GOT3 (cell line): ENCODE measurements at places on chromosomes 12 and 14.
A peak's percentile ranks its signal among the peaks of the same experiment; 100 is the strongest.

GRCh38 chr14:104390221-104390931 is 189.2 kb upstream of the C14orf180 start:
- DNase-seq: no peak

- no peak for DNase-seq
Measured at GRCh38 chr14:81990312-81990761, 456.7 kb upstream of the SEL1L start.

GRCh38 chr14:63174760-63175191 is 29.5 kb upstream of the RHOJ start:
- no peak for DNase-seq

DNA sequence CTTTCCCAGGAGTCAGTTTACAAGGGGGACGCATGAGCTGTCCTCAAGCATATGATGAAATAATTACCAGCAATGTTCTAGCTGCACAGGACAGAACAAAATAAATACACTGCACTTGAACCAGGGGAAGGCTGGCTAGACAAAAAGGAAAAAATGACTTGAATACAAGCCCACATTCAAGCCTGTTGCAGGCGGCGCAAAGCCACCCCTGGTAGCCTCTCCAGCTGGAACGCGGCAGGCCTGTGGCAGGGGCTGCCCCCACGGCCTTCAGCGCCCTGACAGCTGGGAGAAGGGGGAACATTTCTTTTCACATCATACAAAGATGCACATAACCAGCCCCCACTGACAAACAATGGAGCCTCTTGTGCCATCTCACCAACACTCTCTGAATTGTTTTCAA is 57.1 kb downstream of the TRAFD1 start:
- DNase-seq: no peak

- no peak for DNase-seq
Measured at GRCh38 chr12:76583301-76583700, 23.7 kb upstream of the OSBPL8 start.

DNA sequence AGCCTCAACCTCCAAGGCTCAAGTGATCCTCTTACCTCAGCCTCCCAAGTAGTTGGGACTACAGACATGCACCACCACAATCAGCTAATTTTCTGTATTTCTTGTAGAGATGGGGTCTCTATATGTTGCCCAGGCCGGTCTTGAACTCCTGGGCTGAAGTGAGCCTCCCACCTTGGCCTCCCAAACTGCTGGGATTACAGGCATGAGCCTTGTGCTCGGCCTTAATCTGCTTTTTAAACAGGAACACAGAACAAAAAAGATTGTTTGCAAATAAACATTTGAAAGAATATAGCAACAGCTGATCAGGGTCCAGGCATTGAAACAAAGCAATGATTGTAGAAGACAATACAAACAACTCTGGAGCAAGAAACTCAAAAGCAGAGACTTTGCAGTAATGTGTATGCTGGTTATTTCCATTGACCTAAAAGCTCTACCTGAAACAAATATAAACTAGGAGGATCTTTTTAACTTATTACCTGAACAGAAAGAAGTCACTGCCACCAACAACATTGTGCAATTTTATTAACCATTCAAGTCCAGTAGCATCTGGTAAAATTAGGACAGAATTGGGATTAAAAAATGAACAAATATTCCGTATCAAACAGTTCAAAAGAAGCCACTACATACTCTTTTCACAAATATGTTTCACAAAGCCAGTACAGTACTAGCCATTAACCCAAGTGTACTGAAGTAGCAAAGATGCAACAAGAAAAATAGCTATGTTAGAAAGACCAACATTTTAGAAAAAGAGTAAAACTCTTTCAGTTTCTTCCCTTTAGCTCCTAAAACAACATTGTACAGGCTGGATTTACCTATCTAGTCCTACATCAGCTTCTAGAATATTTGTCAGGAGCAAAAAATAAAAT is 14.2 kb downstream of the AMN1 start:
- no peak for DNase-seq

DNA sequence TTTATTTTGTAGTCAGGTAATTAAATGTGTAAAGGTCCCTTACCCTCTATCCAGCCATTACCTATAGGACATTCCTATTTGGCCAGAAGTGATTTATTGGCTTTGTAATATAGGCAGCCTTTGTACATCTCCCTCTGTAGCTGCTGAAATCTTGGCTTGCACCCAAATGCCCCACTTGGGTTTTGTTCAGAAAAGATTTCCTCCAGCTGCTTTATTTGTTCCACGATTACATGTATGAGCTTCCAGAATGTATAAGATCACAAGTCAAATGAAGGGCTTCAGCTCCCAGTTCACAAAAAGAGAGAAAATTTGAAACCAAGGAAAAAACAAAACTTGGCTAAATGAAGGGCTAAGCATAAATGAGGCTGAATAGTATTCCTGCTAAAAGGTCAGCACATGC is 103.4 kb downstream of the EFCAB11 start:
- DNase-seq: no peak

- no peak for DNase-seq
Measured at GRCh38 chr14:78440356-78440894, 270.3 kb downstream of the NRXN3 start.

DNA sequence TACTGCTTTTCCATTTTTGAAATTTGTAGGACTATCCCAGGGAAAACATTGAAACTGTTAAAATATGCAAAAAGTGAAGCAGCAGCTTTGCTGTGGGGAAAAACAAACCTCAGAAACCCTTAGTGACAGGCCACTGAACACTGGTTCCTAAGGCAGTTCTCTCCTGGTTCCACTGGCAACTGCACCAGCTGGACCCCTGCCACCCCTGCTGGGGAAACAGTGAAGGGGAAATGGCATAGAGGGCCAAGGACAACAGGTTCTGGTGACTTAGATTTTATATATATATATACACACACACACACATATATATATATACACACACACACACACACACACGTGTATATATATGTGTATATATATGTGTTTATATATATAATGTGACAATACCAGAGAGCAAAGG is 16.2 kb upstream of the KRT7 start:
- DNase-seq: no peak

- DNase-seq: no peak
Measured at GRCh38 chr14:50229681-50230080, 1.7 kb downstream of the SOS2 start.

- DNase-seq: peak; percentile 38
Measured at GRCh38 chr12:2958432-2959191, 585 bp upstream of the TEAD4 start.

DNA sequence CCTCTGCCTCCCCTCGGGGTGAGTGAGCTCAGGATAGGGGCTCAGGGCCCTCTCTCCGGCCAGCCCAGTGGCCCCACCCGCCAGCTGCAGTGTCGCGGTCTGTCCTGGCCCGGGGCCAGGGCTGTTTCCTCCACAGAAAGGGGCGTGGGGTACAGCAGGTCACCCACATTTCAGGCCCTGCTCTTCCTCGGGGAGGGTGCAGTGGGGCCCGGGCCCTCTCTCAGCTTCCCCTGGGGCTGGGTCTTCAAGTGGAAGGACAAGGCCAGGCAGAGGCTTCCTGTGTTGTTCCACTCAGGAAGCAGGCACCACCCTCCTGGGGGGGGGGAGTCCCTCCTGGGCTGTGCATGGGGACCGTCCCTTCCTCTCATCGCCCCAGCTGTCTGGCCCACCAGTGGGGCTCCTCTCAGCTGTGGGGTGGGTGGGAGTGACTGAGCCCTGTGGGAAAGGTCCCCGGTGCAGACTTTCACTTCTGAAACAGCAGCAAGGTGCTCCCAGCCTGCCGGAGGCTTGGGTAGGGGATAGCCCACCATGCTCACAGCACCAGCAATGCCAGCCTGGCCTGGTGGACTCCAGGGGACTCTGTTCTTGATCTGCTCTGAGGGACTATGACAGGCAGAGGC is 3.7 kb downstream of the GPR132 start:
- DNase-seq: no peak

GRCh38 chr14:88535149-88535548 is 19.7 kb downstream of the PTPN21 start:
- DNase-seq: no peak

DNA sequence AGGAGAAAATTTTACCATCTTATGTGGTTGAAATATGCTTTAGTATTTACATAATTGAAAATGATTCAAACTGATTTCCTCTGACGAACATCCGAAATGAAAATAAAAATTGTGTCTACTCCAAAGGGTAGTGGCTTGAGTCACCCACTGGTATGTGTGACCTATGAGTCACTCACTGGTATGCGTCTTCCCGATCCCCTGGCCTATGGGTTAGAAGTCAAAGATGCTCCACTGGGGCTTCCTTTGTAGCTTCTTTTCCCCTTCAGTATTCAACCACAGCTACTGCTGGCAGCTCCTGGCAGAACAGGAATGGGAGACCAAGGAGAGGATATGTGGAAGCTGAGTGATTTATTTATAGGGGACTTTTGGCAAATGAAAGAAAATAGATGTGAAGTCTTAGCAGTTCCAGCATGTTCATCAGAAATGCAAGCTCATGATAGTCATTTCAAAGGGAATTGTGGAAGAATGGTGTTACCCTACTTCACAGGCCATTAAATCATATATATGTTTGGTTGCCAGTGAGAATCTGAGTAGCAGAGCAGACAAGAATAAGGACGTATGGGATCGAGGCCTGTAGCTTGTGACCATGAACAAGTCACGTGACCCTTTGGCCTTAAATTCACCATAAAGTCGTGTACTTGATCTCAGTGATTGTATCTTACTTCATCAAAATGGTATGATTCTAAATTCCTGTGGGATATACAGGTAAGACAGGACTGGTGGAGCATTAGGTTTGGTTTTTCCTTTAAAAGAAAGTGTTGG is 108.3 kb downstream of the CRADD start:
- DNase-seq: no peak

DNA sequence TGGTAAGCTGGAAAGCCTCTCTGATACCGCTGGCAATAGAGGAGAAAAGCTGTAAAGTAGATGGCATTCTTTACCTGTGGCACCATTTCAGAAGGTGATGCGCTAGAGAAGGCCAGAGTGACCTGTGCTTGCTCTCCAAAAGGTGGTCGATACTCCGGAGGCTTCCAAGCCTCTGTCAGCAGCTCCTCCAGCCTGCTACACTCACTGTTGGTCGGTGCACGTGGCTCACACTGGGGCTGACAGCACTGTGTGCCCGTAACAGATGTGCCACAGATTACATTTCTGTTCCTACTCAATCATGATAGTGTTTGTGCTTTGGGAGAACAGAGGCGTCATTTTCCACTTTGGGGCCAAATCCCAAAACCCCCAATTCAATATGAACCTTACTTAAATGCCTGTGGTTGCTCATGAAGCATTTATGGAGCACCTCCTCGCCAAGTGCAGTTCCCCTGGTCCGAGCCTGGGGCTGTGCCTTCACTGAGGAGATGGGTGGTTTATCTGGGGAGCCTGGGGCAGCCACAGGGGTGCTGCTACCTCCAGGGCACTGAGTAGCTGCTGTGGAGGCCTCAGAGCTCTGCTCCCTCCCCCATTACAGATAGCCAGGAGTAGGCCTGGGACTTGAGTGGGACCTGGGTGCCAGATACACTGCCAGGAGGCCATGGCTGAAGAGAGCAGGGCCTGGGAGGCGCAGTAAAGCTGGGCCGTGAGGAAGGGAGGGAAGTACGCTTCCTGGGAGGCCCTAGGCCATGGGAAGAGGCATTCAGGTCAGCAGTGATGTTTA is 26.8 kb downstream of the CCNK start:
- no peak for DNase-seq

GRCh38 chr14:68089146-68089731 is 269.7 kb downstream of the RAD51B start:
- no peak for DNase-seq

GRCh38 chr12:6626654-6627283 is 9.0 kb downstream of the LPAR5 start:
- DNase-seq: no peak

GRCh38 chr12:6104027-6104426 is 20.4 kb downstream of the VWF start:
- no peak for DNase-seq

- no peak for DNase-seq
Measured at GRCh38 chr14:64865109-64865508, 14.6 kb downstream of the SPTB start.

- no peak for DNase-seq
Measured at GRCh38 chr12:64526859-64527258, 74.9 kb downstream of the TBK1 start.

GRCh38 chr14:85090681-85091080 is 439.3 kb upstream of the FLRT2 start:
- no peak for DNase-seq

- DNase-seq: no peak
Measured at GRCh38 chr14:57533214-57533613, 39.6 kb upstream of the CCDC198 start.

- DNase-seq: no peak
Measured at GRCh38 chr12:1540690-1541089, 53.7 kb downstream of the FBXL14 start.
